ENCODE measurements at places on chromosomes 12 and 14.
A peak's percentile ranks its signal among the peaks of the same experiment; 100 is the strongest.

DNA sequence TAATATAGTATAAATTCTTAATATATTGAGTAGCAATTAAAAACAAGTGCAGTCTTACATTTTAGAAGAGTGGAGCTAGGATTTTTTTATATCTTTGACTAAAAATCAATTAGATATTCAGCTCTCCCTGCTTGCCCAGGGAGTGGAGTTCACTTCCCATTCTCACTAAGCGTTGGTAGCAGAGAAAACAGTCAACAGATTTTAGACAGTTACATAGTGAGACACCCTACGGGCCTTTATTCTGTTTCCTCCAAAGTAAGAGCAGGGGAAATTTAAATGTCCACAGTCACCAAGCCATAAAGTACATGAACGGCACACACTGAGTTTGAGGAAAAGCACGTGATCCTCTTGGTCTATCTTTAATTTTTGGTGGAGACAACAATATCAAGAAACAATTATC is 131.6 kb upstream of the PLEKHG7 start:
- no peak for DNase-seq

DNA sequence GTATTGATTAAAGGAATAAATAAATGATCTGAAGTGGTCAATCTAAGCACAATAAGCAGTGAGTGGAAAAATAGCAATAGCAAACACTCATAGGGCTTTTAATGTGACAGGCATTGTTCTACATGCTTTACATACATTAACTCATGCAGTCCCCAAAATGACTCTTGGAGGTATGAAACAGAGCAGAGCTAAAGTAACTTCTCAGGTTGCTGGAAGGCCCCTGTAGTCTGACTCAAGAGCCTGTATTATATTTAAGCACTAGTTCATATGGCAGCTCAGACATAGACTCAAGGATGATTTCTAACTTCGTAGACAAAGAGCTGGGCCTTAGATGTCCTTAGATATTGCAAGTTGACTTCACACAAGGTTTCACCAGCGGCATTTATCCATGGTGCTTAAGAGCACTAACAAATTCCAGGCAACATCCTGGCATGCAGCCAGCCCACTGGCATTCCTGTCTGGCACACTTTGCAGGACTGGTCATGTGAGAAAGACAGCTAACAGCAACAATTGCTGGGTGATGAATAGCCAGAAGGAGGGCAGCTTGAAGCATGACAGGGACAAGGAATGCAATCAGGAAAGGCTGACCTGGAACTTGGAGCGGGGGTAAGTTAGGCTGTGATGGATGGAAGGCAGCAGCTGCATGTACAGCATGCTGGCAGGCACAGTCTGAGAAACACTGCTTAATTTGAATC is 22.9 kb upstream of the KTN1 start:
- peak; percentile 99 for DNase-seq

DNA sequence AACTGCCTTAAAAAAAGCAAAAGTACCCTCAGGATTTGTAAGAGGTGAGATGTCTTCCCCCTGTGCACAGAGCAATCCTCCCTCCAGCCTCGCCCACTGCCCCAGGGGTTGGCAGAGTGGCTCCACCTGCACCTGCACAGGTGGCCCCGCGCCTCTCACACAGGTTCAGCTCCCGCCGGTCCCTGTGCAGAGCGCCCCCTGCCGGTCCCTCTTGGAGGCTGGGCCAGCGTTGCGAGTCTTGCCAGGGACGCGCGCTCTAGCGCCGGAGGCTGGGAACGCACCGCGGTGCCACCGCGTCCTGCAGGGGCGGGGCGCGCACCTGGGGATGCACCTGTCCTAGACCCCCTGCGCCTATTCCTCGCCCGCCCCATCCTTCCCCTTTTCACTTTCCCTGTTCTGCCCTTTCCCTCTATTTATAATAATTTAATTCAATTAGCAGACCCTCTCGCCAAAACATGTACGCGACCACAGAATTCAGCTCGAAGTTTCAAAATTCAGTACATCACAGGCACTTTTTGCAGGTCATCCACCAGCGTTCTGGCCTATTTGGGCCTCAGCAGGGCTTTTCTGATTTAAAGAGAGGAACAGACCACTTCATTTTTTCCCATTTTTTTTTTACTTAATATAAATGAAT is 618.6 kb downstream of the AACS start:
- peak; percentile 8 for DNase-seq

- peak; percentile 54 for DNase-seq
Measured at GRCh38 chr12:67137256-67137655, 131.9 kb upstream of the CAND1 start.

GRCh38 chr14:30669594-30669993 is 47.5 kb downstream of the SCFD1 start:
- DNase-seq = no peak

DNA sequence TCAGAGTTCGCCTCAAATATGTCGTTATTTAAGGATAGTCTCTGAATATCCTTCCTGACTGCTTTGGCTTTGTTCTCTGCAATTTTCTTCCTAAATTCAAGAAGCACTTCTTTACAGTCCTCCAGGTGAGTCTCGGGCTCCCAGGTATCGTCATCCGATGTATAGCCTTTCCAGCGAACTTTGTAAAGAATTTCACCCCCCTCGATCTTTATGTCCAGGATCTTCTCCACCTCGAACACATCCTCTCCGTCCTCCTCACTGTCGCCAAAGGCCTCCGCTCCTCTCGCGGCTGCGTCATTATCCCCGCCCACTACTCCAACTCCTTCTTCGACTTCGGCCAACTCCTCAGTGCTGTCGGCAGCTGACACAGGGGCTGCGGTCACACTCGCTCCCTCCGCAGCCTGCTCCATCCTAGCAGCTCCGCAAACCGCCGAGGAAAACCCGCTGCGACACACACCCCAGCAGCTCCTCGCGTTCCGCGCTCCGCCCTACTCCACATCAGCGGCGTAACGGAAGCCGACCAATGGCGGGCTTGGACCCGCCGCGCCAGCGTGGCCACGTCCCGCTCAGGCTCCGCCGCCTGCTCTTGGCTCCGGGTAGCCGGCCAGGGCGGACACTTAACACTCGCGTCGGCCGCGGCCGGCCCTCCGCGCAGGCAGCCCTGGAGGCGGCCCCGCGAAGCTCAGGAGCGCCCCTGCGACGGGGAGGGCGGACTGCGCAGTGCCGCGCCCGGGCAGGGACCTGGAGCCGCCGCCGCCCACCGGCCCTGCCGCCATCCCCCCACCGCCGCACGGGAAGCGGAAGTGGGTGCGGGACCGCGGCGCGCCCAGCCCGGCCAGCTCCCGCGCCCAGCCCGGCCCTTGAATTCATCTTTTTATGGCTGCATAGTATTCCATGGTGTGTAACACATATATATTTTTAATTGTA is 4.1 kb downstream of the CD163L1 start:
- DNase-seq = peak; percentile 38

GRCh38 chr12:109731231-109731731 is 17.7 kb downstream of the FAM222A start:
- DNase-seq = no peak

- no peak for DNase-seq
Measured at GRCh38 chr12:109735825-109736551, 22.4 kb downstream of the FAM222A start.

DNA sequence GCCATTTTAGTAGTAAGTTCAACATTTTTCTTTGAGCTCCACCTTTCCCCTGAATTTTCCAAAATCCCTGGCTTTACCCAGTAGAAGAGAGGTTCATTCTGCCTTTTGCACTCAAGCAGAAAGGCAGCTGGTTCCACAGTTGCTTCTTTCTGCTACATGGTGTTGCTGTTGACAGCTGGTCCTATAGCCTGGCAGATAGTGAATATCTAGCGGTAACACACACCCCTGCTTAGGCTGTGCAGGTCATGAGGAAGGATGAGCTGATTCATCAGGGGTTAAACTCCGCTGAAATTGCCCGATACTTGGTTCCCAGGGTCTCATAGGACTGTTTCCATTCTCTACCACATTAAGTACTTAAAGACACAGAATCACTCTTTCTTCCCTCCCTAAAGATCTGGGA is 62.4 kb downstream of the PUS7L start:
- no peak for DNase-seq

DNA sequence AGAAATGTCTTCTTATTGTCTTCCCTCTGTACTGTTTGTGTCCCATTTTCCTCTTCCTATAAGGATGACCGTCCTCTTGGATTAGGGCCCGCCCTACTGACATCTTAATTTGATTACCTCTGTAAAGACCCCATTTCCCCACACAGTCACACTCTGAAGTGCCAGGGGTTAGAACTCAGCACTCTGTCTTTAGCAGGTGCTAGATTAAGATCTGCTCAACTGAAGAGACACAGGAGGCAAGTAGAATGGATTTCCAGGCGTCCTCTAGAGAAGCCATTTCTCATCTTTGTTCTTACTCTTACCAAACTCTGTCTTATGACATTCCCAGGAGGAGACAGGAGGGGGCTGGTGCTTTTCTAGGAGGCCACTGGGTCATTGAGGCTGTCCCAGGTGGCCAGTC is 50.8 kb downstream of the VCPKMT start:
- no peak for DNase-seq

DNA sequence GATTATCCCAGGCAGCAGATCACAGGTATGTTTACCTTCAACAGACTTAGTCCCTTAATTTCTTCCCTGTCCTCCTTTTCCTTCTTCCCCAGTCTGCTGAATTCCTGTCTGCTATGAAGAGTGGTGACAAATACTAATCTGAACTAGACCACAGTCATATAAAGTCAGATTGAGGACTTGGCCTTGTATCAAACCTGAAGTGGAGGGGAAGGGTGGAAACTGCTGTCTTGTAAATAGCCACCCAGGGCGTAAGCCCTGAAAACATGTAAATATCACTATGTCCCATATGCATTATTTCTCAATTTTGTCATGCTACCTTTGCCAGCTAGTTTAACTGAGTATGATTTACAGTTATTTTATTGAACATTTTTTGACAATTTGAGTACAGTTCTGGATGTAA is 368.0 kb downstream of the CCDC91 start:
- DNase-seq = no peak

GRCh38 chr14:73877790-73878189 is 8.9 kb upstream of the ZNF410 start:
- no peak for DNase-seq

GRCh38 chr12:119705182-119705581 is 37.2 kb downstream of the PRKAB1 start:
- DNase-seq = no peak

GRCh38 chr14:34254571-34254970 is 207.5 kb downstream of the SPTSSA start:
- DNase-seq = no peak

- DNase-seq = no peak
Measured at GRCh38 chr12:96143392-96143791, 50.8 kb upstream of the ELK3 start.

GRCh38 chr12:29750131-29750927 is 33.4 kb downstream of the TMTC1 start:
- DNase-seq = peak; percentile 40

- DNase-seq = no peak
Measured at GRCh38 chr12:115158816-115159215, 474.8 kb upstream of the TBX3 start.
